ENCODE measurements at places on chromosomes 11 and 22.

DNA sequence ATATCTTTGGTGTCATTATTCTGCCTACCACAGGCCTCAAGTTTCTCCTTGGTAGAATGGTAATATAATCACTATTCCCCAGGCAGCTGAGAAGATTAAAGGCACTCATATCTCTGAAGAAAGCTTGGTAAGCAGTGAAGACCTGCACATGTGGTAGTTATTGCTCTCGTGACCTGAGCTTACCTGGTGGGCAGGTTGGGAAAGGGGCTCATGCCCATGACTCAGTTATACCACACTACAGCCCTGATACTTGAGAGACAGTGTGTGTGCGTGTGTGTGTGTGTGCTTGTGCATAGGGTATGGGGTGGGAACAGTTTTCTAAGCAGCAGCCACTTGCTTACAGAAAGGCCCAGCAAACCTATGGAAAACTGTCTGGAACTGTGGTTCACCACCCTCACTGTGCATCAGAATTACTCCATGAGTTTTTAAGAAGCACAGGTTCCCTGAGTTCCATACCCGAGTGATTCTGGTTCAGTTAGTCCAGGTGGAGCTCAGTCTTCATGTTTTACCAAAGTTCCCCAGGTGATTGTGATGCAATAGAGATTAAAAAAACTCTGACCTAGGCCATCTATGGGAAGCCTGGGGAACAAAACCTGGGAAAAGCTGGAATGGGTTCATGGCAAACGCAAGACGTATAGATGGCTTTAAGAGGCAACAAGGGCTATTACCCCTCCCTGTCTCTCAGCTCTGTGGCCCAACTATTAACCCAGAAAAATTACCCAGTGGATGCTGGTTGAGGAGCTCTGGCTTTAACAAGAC lies 79.0 kb upstream of the ZBED5 start:
- no peak for DNase-seq

- no peak for DNase-seq
These were observed 1.9 kb upstream of the CARD16 start for GRCh38 chr11:105046898-105047579.

DNA sequence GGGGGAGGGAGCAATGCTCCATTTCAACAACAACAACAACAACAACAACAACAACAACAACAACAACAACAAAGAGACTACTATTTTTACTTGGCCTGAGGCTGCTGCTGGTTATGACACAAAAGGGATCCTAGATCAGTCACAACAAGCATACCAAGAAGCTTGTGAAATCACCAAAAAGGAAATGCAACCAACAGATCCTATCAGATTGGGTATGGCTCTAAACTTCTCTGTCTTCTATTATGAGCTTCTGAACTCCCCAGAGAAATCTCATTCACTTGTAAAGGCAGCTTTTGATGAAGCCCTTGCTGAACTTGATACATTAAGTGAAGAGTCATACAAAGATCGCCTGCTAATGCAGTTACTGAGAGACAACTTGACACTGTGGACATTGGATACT lies 10.5 kb upstream of the MS4A2 start:
- DNase-seq, result no peak

GRCh38 chr11:126592496-126593410 lies 237.3 kb downstream of the ST3GAL4 start:
- peak; percentile 88 for DNase-seq

DNA sequence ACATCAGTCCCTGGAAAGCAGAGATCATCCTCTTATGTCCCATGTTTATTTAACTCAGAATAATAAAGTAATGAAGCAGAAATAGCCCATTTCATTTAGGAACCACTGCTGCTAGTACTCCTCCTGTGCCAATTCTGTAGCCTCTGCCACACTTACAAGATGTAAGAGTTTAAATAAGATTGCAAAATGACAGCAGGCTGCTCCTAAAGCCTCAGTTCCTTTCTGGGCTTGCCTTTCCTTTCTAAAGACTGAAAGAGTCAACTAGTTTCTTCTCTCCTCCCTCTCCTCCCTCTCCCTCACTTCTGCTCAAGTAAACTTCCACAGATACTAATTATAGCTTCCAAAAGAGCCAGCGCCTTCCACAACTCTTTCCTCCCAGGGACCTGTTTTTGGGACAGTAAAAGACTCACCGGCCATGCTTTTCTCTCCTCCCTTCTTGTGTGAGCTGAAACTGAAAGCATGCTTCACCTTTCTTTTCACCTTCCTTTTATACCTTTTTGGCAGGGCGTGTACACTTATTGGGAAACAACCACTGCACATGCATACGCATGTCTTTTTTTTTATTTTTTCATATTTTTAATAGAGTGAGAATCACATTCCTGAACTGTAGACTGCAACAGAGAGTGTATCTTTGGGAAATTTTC lies 26.1 kb upstream of the CARD16 start:
- no peak for DNase-seq

DNA sequence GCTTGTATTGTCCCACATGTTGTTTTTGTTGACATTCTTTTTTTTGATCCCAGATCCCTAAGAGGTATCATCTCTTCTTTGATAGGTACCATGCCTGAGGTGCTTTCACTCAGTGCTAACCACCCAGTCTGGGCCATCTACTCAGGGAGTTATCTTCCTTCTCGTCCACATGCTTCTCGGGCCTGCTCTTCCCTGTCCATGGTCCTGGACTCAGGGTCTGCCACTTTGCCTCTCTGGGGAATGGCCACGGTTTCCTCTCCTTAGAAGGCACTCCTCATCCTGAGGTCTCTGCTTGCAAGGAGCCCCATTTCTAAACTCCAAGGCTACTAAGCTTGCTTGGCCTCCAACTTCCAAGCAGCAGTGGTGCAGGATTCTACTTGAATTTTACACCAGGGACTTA lies 227.0 kb upstream of the NCAM1 start:
- no peak for DNase-seq

DNA sequence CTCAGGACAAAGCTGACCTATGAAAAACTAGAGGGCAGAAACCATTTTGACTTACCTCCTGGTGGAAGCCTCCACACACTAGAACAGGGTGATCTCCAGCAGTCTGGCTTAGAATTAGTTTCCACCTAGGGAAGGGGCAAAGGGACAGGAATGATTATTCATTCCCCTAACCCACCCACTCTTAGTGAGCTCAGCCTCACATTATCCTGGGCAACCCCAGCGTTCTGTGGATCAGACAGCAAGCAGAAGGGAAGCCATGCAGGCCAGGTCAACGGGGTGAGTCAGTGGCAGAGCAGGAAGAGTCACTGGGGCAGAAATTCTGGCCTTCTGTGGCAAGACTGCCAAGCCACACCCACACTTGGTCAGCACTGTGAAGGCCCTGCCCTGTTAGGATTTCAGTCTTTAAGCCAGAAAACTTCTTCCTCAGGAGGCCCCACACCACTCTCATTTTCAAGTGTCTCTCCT lies 10.5 kb downstream of the NUMA1 start:
- no peak for DNase-seq

- DNase-seq, result no peak
These were observed 68.5 kb downstream of the SCUBE1 start for GRCh38 chr22:43274595-43275240.

GRCh38 chr11:46736615-46737014 lies 17.6 kb downstream of the F2 start:
- DNase-seq, result no peak

DNA sequence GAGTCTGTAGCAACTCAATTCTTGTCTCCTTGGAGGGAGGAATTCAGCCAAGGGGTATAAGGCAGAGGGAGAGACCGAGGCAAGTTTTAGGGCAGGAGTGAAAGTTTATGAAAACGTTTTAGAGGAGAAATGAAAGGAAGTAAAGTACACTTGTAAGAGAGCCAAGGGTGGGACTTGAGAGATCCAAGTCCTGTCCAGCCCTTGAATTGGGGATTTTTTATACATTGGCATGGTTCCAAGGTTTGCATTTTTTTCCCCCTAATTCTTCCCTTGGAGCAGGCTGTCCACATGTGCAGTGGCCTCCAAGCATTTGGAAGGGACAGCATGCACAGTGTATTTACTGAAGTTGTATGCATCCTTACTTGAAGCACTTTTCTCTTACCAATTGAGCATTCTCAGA lies 192.1 kb downstream of the LUZP2 start:
- DNase-seq, result no peak

- DNase-seq, result peak; percentile 25
These were observed 147.2 kb downstream of the TRPC6 start for GRCh38 chr11:101436511-101437142.

DNA sequence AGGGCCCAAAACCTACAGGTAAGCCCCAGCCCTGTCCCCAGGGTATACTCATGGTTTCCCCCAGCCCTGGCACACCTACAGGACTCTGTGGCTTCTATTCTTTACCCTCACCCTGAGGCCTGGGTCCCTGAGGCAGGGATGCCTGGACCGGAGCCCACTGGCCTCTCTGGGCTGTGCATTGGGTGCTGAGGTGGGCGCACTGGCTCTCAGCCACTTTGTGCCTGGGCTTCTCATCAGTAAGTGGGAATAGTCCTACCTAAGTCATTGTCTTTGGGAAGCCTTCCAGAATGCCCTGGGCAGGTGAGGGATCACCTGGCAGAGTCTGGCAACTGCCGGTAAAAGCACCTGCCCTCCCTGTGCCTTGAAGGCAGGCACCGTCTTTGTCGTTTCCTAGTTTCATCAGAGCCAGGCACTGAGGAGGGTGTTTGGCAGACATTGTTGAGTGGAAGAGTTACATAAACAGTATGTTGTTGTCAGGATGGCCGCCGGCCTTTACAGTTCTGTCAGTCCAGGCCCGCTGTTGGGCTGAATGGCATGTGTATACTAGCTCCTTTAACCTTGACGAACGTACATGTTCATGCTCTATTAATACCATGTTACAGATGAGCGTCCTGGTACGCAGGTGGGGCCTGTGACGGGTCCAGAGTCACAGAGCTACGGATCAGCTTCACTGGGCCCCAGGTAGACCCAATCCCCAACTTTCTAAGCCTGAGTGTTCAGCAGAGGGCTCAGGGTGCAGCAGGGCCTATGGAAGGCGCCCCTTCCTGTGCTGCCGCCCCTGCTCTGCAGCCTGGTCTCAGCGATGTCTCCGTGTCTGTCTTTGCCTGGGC lies 23.0 kb downstream of the SHANK3 start:
- no peak for DNase-seq

DNA sequence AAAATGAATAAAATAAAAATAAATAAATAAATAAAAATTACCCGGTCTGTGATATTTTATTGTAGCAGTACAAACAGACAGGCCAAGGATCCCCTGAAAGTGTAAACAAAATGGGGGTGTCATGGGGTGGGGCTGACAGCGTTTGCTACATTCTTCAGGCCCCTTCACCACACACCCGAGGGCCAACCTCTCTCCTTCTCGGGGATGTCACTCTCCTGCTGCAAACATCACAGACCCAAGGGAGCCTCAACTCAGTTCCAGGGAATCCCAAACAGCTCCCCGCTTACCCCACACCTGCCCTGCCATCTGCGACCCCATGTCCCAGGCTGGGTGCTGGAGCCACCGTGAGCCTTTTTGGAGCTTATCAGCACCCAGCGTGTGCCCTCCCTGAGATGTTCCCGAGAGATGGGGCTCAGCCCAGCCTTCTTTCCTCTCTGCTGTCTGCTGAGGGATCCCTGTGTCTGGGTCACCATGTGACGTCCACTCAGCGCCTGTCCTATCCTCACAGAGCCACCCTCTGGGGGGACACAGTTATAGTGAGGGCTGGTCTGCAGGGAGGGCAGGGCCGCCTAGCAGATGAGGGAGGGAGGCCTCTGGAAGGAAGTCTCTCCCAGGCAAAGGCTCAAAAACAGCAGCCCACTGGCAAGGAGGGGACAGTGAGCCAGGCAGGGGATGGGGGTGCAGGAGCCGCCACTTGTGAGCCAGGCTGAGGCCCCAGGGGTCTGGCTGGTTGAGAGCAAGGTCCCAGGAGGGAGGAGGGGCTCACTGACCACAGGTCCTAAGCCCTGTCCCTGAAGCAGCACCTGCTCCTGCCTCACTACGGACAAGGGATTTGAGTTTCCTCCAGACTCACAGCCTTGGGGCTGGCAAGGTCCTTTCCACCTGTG lies 1041.6 kb downstream of the BRD1 start:
- peak; percentile 12 for DNase-seq

- DNase-seq, result no peak
These were observed 129.0 kb downstream of the MIAT start for GRCh38 chr22:26786398-26786797.
